ENCODE measurements at places on chromosomes 3 and 15. TPM values are rescaled to one million over a fixed set of nuclear protein-coding genes. Genes with fewer than 3 reads are reported as not detected.

The PLD1 gene
- total RNA-seq, result 3.9 TPM

The FSTL1 gene
- 77.5 TPM for total RNA-seq

The EFHB gene
- total RNA-seq, result not detected

- no peaks in the 10 kb centered on the region for H3K4me1 ChIP-seq
- no peaks in the 10 kb centered on the region for H3K36me3 ChIP-seq
- no peak overlapping the region for H3K27ac ChIP-seq
Measured at GRCh38 chr3:143090486-143090885, 29.1 kb upstream of the CHST2 start.

GRCh38 chr3:16433701-16434151 lies 79.8 kb downstream of the RFTN1 start:
- no peaks in the 10 kb centered on the region for H3K36me3 ChIP-seq
- H3K4me3 ChIP-seq, result no peak overlapping the region
- no peaks in the 10 kb centered on the region for H3K27me3 ChIP-seq
- H3K27ac ChIP-seq, result no peak overlapping the region

GRCh38 chr15:59558851-59559250 lies 52.7 kb upstream of the GCNT3 start:
- no peak overlapping the region for H3K27ac ChIP-seq
- H3K36me3 ChIP-seq, result no peaks in the 10 kb centered on the region
- H3K4me1 ChIP-seq, result no peaks in the 10 kb centered on the region
- no peak for DNase-seq

DNA sequence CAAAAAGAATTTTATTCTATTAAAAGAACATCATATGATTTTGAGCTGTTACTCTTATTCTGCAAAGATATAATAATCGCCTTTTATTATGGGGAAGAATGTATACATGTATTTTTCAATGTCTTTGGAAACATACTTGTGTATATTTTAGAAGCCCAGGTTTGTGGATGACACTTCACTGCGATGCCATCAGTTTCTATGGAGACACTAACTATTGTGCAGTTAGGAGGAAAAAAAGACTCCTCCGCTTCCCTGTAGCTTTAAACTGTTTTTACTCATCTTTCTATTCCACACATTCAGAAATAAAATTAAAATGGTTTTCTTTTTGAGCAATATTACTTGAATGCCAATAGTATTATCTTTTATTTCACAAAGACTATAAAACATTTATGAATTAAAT lies 305.0 kb downstream of the NLGN1 start:
- H3K36me3 ChIP-seq, result no peaks in the 10 kb centered on the region
- no peaks in the 10 kb centered on the region for H3K27me3 ChIP-seq
- no peak overlapping the region for H3K27ac ChIP-seq
- H3K4me1 ChIP-seq, result no peaks in the 10 kb centered on the region
